NT2/D1 (cell line): ENCODE measurements at places on chromosomes 3 and 15.

GRCh38 chr15:67865331-67865730, 25.5 kb upstream of the RNU6-1 start:
- no peak for DNase-seq

DNA sequence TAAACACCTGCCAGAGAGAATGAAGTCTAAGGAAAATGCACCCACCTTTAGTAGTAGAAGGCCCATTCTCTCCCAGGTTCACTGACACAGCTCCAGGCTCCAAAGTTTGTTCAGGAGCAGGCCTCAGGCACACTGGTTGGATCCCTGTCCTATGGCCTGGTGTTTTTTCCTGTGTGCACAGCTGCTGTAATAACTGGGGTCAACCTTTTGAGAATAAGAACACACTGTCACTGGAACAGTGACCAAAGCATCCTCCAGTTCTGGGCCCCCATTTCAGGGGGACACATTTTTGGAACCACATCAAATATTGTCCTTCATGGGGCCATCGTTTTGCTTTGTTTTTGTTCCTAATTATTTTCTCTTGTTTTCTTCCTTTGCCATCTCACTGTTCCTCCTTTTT, 95.8 kb downstream of the ARNT2 start:
- no peak for DNase-seq

DNA sequence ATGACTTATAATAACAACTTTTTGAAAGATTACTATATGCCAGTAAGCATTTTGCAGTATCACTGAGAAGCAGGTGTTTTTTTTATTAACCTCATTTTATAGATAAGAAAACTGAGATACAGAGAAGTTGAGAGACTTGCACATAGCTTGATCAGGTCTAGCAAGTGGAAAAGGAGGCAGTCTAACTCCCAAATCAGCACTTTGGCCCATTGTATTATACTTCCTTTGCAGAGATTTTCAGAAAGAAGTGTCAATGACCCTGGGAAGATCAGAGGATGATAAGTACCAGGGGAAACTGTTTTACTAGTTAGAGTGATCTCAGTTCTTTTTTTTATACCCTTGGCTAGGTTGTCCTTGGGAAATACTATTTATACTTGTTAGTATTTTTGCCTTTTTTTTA, 358.7 kb downstream of the SQOR start:
- DNase-seq, result no peak

DNA sequence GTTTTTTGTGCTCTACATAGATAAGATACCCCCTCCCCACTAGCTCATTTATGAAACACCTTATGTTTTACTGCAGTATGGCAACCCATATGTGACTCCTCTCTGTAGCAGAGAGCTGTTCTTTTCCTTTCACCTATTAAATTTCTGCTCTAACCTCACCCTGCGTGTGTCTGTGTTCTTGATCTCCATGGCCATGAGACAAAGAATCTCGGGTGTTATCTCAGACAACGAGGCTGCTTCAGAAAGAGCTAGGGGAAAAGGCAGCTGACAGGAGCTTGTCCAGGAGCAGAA, 18.0 kb downstream of the CCR8 start:
- DNase-seq, result no peak

- DNase-seq, result no peak
Observed at GRCh38 chr3:9627901-9628633, 21.2 kb upstream of the MTMR14 start.

DNA sequence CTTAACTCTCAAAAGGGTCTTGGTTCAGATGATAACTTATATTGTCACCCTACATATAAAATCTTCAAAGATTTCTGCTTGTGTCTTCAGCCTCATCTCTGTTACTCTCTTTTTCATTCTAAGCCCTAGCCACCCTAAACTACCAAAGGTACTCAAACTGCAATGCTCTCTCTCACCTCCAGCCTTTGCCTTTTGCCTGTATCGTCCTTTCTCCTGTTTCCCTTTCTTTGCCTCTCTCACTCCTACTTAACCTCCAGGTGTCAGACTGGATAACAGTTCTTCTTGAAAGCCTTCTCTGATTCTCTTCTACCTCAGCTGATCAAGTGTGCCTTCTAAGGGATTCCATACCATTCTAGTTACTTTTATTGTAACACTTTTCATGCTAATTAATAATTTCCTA, 149.8 kb downstream of the SERPINI1 start:
- no peak for DNase-seq

DNA sequence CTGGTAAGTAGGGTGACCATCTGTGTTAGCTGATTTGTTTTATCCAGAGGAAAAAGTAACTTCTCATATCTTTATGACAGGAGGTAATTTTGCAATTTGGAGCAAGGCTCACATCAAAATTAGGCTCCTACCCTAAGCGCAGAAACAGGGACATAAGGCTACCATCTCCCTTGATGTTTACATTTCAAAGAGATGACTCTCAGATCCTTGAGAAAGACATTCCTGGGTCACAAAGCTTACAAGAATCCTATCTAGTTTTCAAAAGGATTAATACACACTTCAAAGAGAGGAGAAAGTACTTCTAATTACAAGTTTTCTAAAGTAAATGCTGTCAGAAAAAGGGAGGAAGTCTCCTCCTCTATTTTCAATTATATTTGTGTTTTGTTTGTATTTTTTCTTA, 7.0 kb downstream of the ZPLD1 start:
- DNase-seq, result peak; percentile 6

GRCh38 chr15:64624242-64624641, 151.1 kb downstream of the RBPMS2 start:
- no peak for DNase-seq

- DNase-seq, result no peak
Observed at GRCh38 chr3:184693011-184693975, 18.6 kb downstream of the MAGEF1 start.
